ENCODE measurements at places on chromosomes 16 and 17.
A peak's percentile ranks its signal among the peaks of the same experiment; 100 is the strongest.

DNA sequence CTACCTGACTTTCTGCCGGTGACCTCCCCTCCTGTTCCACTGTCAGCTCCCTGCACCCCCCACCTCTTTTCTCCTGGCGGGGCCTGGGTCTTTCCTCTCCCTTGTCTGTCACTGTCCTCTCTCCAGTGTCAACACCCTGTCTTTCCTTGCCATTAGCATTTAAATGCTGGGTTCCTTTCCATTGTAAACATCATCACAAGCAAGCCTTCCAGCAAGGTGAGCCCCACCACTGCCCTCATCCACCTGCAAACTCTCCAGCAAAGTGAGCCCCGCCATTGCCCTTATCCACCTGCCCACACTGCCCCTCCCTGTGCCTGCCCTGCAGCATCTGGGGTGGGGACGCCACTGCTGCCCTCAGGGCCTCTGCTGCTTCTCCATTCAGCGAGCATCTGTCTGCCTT lies 195.0 kb downstream of the ENGASE start:
- no peak for DNase-seq

GRCh38 chr17:9676820-9677310 lies 31.5 kb downstream of the USP43 start:
- DNase-seq = no peak

- DNase-seq = no peak
These were observed 14.6 kb upstream of the PITPNA start for GRCh38 chr17:1577182-1577581.

DNA sequence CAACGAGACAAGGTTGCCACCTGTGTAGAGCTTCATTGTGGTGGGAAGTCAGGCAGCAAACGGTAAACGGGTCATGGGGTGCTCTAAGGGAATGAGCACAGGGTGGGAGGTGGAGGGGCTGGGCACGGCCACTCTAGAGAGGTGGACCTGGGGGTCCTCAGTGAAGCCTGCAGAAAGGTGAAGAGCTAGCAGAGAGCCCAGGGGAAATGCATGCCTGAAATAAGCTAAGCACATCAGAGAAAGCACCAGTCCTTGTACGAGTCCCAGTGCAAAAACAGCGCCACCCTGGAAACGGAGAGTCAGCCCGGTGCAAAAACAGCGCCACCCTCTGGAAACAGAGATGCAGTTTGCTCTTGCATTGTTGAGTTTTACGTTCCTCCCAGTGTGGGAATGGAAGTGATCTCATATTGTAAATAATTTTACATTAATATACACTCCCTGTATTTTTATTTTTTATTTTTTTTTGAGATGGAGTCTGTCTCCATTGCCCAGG lies 65.0 kb downstream of the TBC1D16 start:
- DNase-seq = peak; percentile 52

- no peak for DNase-seq
These were observed 10.1 kb upstream of the PIPOX start for GRCh38 chr17:29032857-29033197.

- no peak for DNase-seq
These were observed 1.0 kb downstream of the TELO2 start for GRCh38 chr16:1494129-1494640.

- DNase-seq = no peak
These were observed 40.7 kb downstream of the DUSP14 start for GRCh38 chr17:37530420-37530819.

DNA sequence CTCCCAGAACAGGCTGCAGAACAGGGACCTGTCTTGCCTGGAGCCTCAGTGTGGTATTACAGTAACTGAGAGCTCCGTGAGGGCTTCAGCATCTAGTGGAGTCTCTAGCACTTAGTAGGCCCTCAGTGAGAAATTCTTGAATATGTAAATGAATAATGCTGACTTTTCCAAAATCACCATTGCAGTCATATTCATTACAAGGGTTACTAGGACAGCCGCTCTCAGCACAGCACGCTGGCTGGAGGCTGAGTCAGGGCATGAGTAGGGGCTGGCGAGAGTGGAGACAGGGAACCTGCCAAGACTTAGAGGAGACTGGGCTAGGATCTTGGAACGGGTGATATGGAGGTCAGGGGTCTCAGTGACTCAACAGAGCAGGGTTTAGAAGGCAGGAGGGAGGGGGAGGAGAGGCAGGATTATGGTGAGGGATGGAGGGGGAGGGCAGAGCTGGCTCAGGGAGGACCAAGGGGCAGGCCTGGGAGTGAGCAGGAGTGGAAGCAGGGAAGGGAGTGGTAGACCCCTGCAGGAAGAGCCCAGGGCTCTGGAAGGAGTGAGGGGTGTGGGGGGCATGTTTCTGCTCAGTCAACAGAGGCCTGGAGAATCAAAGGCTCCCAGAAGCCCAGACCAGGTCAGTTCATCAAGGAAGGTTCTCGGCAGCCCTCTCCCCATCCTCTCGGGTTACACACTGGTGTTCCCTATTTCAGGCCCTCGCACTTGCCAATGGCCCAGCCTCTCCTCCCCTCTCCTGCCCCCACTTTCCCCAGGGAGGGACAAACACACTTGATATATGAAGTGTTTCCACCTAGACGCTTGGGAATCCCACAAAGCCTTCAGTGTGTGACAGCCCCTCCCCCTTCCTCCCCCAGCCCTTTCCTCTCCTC lies 42.3 kb downstream of the FZD2 start:
- DNase-seq = no peak

GRCh38 chr17:54992797-54993639 lies 24.5 kb downstream of the STXBP4 start:
- no peak for DNase-seq

GRCh38 chr16:79411805-79412204 lies 188.7 kb downstream of the MAF start:
- DNase-seq = no peak

DNA sequence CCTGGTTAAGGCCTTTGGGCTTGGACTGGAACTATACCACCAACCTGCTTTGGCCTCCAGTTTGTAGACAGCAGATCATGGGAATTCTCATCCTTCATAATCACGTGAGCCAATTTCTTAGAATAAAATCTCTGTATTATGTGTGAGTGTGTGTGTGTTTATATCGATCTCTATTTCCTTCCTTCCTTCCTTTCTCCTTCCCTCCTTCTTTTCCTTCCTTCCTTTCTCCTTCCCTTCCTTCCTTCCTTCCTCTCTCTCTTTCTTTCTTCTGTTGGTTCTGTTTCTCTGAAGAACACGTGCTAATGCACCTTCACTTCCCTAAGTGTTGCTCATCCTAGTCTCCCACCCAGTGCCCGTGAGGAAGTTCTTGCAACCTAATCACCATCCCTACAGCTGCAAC lies 35.5 kb upstream of the PHB1 start:
- no peak for DNase-seq

DNA sequence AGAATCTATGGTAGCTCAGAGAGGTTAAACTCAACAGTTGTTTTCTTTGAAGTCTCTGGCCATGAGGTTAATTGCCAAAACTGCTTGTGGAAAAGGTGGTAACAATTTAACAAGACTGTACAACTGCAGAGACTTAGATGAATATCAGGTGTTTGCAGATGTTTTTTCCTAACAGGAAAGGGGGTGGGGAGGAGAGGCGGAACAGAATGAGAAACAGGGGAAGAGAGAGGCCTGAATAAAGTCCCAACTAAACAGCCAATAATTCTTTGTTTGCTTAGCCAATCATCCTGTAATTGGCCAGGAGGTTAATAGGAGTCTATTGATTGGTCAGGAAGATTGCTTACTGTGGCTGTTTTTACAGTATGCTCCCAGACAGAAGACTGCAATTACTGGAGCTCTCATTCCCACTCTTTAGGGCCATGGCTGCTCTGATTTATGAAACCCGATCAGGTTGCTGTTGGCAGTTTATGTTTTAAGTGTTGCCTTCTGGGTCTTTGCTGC lies 249.7 kb upstream of the TBX2 start:
- no peak for DNase-seq

DNA sequence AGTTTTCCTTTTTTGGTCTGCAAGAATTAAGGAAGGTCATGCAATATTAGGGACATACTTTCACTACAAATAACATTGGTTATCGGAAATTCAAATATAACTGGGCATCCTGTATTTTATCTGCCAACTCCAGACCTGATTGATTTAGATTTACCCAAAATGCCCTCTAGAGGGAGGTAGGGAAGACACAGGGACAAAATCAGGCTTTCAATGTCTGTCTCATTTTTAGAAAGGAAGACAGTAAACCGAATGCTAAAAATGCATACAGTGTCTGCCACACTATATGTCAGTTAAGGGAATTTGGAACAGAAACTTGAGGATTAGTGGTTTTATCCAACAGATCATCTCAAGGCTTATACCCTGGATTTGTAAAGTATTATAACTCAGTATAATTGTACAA lies 161.7 kb upstream of the SOX9 start:
- no peak for DNase-seq

GRCh38 chr16:72560617-72561016 lies 388.7 kb upstream of the PMFBP1 start:
- no peak for DNase-seq

DNA sequence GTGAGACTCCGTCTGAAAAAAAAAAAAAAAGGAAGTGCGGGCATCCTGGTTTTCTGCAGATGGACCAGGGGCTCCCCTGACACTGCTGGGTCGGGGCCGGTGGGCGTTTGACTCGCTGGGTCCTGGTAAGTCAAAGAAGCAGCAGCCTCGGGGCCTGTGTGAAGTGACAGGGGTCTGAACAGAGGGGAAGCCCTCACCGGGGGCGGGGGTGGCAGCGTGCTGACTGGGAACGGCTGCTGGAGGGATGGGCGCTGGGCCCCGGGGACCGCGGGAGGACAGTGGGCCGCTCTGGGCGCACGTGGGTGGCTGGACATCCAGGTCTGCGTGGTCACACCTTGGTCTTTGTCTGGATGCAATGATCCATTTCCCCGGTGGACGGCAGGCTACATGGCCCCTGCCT lies 8.2 kb downstream of the GALNS start:
- no peak for DNase-seq

DNA sequence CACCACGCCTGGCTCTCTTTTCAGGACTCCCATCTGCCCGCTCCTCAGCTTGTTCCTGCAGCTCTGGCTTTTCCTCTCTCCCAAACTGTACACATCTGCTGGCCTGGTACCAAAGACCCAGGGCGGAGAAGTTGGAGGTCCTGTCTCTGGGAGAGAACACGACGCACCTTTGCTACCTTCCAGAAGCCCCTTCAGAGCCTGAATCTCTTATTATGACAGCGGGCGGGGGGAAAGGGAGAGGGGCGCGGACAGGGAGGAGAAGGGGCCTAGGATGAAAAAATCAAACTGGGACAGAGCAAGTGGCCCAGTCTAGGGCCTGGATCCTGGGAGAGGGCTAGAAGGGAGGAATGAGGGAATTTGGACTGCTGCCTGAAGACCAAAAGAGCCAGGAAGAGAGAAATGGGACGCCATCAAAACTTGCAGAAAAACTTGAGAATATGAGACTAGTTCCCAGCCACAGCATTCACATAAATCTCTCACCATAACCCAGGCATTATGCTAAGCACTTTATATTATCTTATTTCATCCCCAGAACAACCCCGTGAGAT lies 2.5 kb upstream of the PER1 start:
- no peak for DNase-seq

- DNase-seq = no peak
These were observed 24.1 kb upstream of the MTSS2 start for GRCh38 chr16:70709942-70710341.

GRCh38 chr17:64403881-64404460 lies 13.3 kb upstream of the PECAM1 start:
- no peak for DNase-seq

GRCh38 chr16:81497690-81498089 lies 53.1 kb downstream of the CMIP start:
- no peak for DNase-seq

GRCh38 chr17:74345433-74346241 lies 16.0 kb downstream of the BTBD17 start:
- no peak for DNase-seq

- DNase-seq = no peak
These were observed 153.3 kb downstream of the CDH11 start for GRCh38 chr16:64968539-64968938.
